ENCODE measurements at places on chromosomes 3 and 15. TPM values are rescaled to one million over a fixed set of nuclear protein-coding genes. Genes with fewer than 3 reads are reported as not detected.

ATP13A4 gene
- under 0.01 TPM for total RNA-seq

CADPS gene
- total RNA-seq = not detected

ACP3 gene
- total RNA-seq = not detected

PLS1 gene
- total RNA-seq = 1.3 TPM

GUCA1C gene
- not detected for total RNA-seq

ARL6IP5 gene
- total RNA-seq = 111 TPM

TMEM40 gene
- not detected for total RNA-seq

SLC51A gene
- total RNA-seq = not detected

UBE2E2 gene
- total RNA-seq = 73.8 TPM

IGDCC3 gene
- 0.33 TPM for total RNA-seq

FETUB gene
- not detected for total RNA-seq

CATSPER2 gene
- 1.6 TPM for total RNA-seq

CCNDBP1 gene
- 71.9 TPM for total RNA-seq

PLXNB1 gene
- 32.2 TPM for total RNA-seq

LYZL4 gene
- total RNA-seq = not detected

DPPA2 gene
- total RNA-seq = not detected

SERPINI2 gene
- total RNA-seq = not detected

COLQ gene
- 0.29 TPM for total RNA-seq

FBLN2 gene
- total RNA-seq = 1.2 TPM

LCTL gene
- not detected for total RNA-seq

CAMK1 gene
- 25.2 TPM for total RNA-seq

ARRDC4 gene
- 3.6 TPM for total RNA-seq

RTP4 gene
- total RNA-seq = 2.0 TPM

GABRB3 gene
- not detected for total RNA-seq

LSAMP gene
- 0.10 TPM for total RNA-seq

SLITRK3 gene
- total RNA-seq = not detected

REC114 gene
- total RNA-seq = not detected

KCNMB2 gene
- total RNA-seq = not detected

CPA3 gene
- total RNA-seq = 0.98 TPM

GP9 gene
- total RNA-seq = not detected

KY gene
- not detected for total RNA-seq

TMED3 gene
- total RNA-seq = 121 TPM

SERINC4 gene
- not detected for total RNA-seq

Data from vein endothelial cell (primary cell).